ENCODE measurements at places on chromosomes 7 and 10. TPM values are rescaled to one million over a fixed set of nuclear protein-coding genes. Genes with fewer than 3 reads are reported as not detected.

GIMAP1 gene
- total RNA-seq = 6.6 TPM

OR2A7 gene
- total RNA-seq = 59.0 TPM

AFAP1L2 gene
- 4.2 TPM for total RNA-seq

DNA sequence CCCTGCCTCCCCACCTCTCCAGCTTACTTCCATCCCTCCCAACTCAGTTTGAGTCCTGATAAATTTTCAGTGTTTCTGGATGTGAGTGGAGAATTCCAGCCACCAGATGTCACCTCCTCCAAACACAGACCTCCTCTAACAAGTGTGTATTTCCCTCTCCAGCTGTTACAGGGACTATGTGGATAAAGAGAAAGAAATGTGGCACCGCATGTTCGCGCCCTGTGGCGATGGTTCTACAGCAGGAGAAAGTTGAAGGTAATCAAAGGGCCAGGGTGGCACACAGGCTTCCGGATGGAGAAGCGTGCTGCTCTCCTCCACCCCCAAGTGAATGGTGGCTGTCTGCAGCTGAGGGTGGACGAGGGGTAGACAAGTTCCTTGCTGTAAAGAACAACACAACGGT, 14.7 kb downstream of the FKBP6 start:
- H3K27me3 ChIP-seq = no peaks in the 10 kb centered on the region
- no peaks in the 10 kb centered on the region for H3K4me1 ChIP-seq
- no peak for DNase-seq
- no peak overlapping the region for H3K27ac ChIP-seq

RASA4B gene
- 3.7 TPM for total RNA-seq

DNA sequence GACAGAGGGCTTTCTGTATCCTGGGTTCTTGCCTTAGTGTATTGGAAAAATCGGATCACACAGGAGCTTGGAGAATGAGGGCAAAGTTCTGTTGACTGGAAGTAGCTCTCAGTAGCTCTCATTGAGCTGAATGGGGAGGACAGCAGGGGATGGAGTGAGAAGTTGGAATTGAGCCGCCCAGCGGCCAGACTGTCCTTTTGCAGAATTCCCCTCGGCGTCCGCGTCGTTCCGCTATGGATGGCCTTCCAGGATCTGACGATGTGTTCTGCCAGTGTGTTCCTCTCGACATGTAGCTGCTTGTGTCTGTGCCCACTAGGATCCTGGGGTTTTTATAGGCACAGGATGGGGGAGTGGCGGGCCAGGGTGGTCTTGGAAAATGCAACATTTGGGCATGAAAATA, 351.8 kb upstream of the SEMA3A start:
- H3K27me3 ChIP-seq = no peaks in the 10 kb centered on the region
- H3K4me1 ChIP-seq = no peaks in the 10 kb centered on the region
- no peak overlapping the region for H3K27ac ChIP-seq
- DNase-seq = no peak

CNPY1 gene
- total RNA-seq = not detected

LEP gene
- 41.6 TPM for total RNA-seq

- DNase-seq = no peak
- no peak overlapping the region for H3K4me3 ChIP-seq
- no peaks in the 10 kb centered on the region for H3K4me1 ChIP-seq
- no peaks in the 10 kb centered on the region for H3K36me3 ChIP-seq
Observed at GRCh38 chr7:37048674-37049073, 324.4 kb upstream of the AOAH start.

DNA sequence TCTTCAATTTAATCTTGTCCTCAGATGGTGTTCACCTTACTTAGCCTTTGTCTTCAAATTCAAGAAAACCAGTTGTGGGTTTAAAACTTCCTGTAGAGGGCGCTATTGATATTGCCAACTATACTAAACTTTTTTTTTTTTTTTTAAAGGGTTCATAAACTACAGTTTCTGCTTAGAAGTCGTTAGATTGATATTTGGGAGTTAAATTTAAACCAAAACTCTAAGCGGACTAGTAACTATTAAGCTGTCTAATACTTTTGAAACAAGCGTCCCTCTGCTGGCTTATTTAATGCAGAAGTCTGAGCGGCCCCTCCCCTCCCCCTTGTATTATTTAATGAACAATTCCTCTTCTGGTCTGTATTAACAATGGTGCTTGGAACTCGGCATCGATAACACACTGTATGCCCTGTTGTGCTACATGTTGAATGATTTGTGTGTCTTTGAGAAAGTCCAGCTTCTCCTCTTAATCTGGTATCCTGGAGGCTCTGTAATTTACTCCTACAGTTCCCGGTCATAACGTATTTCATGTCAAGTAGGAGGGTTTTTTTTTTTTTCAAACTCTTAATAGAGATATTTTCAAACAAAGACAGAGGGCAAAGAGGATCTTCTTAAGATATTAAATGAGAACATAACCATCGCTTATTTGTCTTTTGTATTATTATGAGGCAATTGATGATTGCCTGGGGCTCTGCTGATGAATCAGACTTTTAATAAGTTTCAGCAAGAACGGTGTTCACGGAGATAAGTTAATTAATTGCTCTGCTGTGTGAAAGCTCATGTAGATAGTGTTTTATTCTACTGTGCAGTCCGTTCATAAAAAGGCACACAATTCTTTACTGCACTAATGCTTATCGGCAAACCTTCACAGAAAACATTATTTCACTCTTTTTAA, 22.6 kb upstream of the CREB5 start:
- peaks cover 6% of the 10 kb centered on the region for H3K4me1 ChIP-seq
- H3K27me3 ChIP-seq = no peaks in the 10 kb centered on the region
- H3K36me3 ChIP-seq = no peaks in the 10 kb centered on the region
- no peak overlapping the region for H3K27ac ChIP-seq

DNA sequence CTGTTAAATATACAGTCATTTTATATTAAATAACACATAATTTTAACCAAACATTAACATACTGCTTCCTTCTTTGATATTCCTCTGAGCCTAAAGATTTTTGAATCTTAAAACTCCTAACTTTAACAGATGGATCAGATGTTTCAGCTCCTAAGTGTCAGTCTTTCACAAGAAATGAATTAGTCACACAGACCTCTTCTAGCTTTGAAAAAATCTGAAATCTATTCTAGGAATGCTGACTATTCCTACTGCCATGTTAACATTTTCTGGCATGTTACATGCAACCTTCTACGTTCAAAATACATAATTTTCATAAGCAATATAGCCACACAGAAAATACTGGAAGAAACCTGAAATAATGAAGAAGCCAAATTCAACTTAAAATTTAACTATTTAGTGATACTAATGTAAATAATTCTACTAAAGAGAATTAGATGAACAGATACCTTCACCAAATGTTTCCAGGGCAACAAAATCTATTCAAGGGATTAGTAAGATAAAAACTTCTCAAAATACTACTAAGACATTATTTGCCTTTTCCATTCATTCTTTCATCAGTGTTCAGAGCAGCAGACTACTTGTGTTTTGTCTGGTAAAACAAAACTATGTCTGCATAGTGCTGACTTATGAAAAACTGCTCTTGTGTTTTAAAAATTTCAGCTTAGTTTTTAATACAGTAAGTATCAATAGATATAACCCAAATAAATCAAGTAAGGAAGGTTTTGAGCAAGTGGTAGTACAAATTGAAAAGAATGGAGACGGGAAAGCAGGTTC, 9.2 kb downstream of the JMJD1C start:
- H3K4me3 ChIP-seq = no peak overlapping the region
- H3K4me1 ChIP-seq = no peaks in the 10 kb centered on the region
- no peaks in the 10 kb centered on the region for H3K27me3 ChIP-seq

DEPP1 gene
- 460 TPM for total RNA-seq

GRCh38 chr7:74479961-74480829, 26.5 kb downstream of the GTF2IRD1 start:
- peaks cover 25% of the 10 kb centered on the region for H3K4me1 ChIP-seq
- H3K4me3 ChIP-seq = peak overlapping the region; percentile 66
- H3K27ac ChIP-seq = peak overlapping the region; percentile 95
- H3K36me3 ChIP-seq = no peaks in the 10 kb centered on the region
- no peak for DNase-seq

GBX1 gene
- total RNA-seq = not detected

DNA sequence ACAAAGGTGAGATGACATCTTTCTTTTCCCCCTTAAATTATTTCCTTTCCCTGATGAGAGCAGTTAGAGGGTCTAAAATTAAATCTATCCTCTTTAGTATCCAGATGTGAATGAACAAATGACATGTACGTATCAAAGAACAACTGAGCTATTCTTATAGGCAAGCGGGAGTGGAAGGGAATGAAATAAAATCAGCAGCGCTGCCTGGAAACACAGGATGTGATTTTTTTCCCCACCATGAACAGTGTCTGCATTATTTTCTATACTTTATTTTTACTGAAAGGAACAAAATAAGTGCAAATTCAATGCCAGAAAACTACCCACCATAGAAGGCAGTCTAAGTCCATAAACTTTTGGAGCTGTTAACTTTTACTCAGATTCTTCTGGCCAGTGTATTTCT, 40.6 kb downstream of the SLC26A4 start:
- no peaks in the 10 kb centered on the region for H3K36me3 ChIP-seq
- no peak overlapping the region for H3K27ac ChIP-seq
- no peaks in the 10 kb centered on the region for H3K27me3 ChIP-seq
- no peak overlapping the region for H3K4me3 ChIP-seq
- H3K4me1 ChIP-seq = no peaks in the 10 kb centered on the region
- no peak for DNase-seq

SFRP4 gene
- total RNA-seq = 23.7 TPM

- H3K27me3 ChIP-seq = no peaks in the 10 kb centered on the region
- H3K36me3 ChIP-seq = peaks cover 7% of the 10 kb centered on the region
- peaks cover 12% of the 10 kb centered on the region for H3K4me1 ChIP-seq
- no peak overlapping the region for H3K4me3 ChIP-seq
Observed at GRCh38 chr7:151077705-151078232, 2.8 kb downstream of the FASTK start.

GRCh38 chr7:28749638-28750037, 208.5 kb downstream of the TRIL start:
- DNase-seq = no peak
- H3K27ac ChIP-seq = no peak overlapping the region
- H3K4me3 ChIP-seq = no peak overlapping the region
- H3K27me3 ChIP-seq = no peaks in the 10 kb centered on the region

DNA sequence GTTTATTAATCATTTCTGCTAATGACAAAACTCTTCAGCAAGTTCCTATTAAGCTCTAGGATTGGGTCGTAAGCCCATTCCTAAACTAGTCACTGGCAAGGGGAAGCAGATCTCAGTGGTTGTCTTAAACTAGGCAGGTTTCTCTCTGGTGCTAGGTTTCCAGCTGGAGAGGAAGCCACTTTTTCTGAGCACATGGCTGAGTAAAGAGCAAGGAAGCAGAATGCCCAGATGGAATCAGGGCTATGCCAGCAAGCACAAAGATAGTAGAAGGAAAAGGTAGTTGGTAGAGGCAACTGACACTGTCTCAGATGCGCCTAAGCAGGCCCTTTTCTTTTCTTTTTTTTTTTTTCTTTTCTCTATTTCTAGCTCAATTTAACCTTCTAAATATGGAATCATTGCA, 224.9 kb downstream of the EXOC4 start:
- H3K4me1 ChIP-seq = no peaks in the 10 kb centered on the region
- H3K27me3 ChIP-seq = no peaks in the 10 kb centered on the region
- no peaks in the 10 kb centered on the region for H3K36me3 ChIP-seq
- DNase-seq = no peak

HOXA2 gene
- 1.3 TPM for total RNA-seq

- no peak overlapping the region for H3K27ac ChIP-seq
- H3K4me3 ChIP-seq = no peak overlapping the region
- H3K4me1 ChIP-seq = no peaks in the 10 kb centered on the region
Observed at GRCh38 chr7:111470998-111471397, 91.3 kb downstream of the IMMP2L start.

- peak; percentile 55 for DNase-seq
- H3K36me3 ChIP-seq = no peaks in the 10 kb centered on the region
- no peak overlapping the region for H3K4me3 ChIP-seq
- H3K4me1 ChIP-seq = peaks cover 41% of the 10 kb centered on the region
- peak overlapping the region; percentile 71 for H3K27ac ChIP-seq
- H3K27me3 ChIP-seq = no peaks in the 10 kb centered on the region
Observed at GRCh38 chr7:28984631-28985030, 26.5 kb upstream of the TRIL start.

DNA sequence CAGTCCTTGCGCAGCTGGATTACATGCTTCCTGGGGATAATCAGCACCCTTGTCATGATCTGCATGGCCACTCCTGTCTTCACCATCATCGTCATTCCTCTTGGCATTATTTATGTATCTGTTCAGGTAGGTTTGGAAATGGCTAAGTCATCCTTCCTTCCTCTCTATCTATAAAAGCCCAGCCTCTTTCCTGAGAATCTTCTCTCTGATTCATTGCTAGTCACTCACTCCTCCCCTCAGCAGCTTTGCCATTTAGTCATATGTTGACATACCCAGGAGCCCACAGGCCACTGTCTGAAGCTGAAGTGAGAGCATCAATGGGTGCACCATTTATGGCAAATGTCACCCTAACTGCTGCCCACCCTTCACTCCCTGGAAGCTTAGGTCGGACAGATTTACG, 52.0 kb downstream of the ABCC2 start:
- H3K4me1 ChIP-seq = no peaks in the 10 kb centered on the region
- H3K27me3 ChIP-seq = no peaks in the 10 kb centered on the region
- H3K36me3 ChIP-seq = no peaks in the 10 kb centered on the region
- DNase-seq = no peak

MMD2 gene
- not detected for total RNA-seq

GRCh38 chr10:42975005-42975493, 101.8 kb upstream of the RET start:
- H3K36me3 ChIP-seq = no peaks in the 10 kb centered on the region
- no peaks in the 10 kb centered on the region for H3K4me1 ChIP-seq
- DNase-seq = no peak
- H3K27me3 ChIP-seq = no peaks in the 10 kb centered on the region
- H3K27ac ChIP-seq = no peak overlapping the region
- H3K4me3 ChIP-seq = no peak overlapping the region

DNA sequence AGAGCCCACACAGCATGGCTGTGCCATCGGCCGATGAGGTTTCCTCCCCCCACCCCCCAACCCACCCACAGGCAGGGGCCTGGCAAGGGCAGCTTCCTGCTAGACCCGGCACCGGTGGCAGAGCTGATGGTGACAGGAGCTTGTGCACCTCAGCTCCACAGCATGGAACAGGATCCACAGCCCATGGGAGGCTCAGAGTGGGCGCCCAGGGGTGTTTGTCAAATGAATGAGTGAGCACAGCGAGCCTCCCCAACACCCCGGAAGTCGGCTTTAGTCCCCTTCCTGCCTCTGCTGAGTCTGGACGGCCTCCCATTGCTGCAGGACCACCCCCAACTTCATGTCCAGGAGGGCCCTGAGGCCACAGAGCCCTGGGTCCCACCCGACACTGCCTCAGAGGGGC, 68.9 kb downstream of the PDGFA start:
- no peak overlapping the region for H3K27ac ChIP-seq
- peaks cover 7% of the 10 kb centered on the region for H3K4me1 ChIP-seq
- no peak overlapping the region for H3K4me3 ChIP-seq
- H3K36me3 ChIP-seq = no peaks in the 10 kb centered on the region

PNLIPRP3 gene
- total RNA-seq = 0.29 TPM
